ENCODE measurements at places on chromosomes 11 and 22. TPM values are rescaled to one million over a fixed set of nuclear protein-coding genes. Genes with fewer than 3 reads are reported as not detected.
A peak's percentile ranks its signal among the peaks of the same experiment; 100 is the strongest.

Gene HBD
- total RNA-seq = not detected

Gene PHOX2A
- not detected for total RNA-seq

Gene RBMXL2
- total RNA-seq = 0.14 TPM

Gene RELA
- 73.0 TPM for total RNA-seq

Gene CEND1
- not detected for total RNA-seq

Gene MS4A5
- not detected for total RNA-seq

GRCh38 chr11:30753994-30754393 is 167.8 kb upstream of the MPPED2 start:
- DNase-seq = no peak

- DNase-seq = no peak
Measured at GRCh38 chr11:23206741-23207336, 346.6 kb upstream of the CCDC179 start.

- no peak for DNase-seq
Measured at GRCh38 chr11:95736355-95736754, 53.2 kb downstream of the FAM76B start.

DNA sequence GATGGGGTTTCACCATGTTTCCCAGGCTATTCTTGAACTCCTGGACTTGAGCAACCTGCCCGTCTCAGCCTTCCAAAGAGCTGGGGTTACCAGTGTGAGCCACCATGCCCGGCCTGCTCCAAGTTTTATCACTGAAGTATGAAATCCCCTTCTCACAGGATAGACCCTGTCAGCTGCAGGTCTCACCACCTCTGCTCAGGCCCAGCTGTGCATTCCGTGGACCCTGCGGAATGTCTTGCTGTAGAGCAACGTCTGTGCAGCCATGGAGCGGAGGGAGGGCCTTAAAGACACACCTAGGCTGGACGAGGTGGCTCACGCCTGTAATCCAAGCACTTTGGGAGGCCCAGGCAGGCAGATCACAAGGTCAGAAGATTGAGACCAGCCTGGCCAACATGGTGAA is 625.4 kb downstream of the BRD1 start:
- no peak for DNase-seq

DNA sequence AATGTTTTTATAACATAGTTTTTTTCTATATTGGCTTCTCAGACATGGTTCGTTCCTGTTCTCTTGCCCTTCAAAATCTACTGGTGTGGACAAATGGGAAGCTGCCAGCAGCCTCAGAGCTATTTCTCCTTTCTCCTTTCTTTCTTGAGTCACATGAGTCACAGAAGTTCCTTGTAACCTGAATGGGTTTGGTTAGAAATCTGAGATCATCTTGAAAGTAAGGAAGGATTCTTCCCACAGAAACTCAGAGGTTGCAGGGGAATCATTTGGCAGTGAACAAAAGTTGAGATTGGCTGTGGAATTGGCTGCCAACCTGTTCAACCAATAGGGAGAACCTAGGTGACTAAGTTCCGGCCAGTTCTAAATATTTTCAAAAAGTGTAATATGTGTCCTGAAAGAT is 12.5 kb downstream of the PLET1 start:
- DNase-seq = no peak

- DNase-seq = no peak
Measured at GRCh38 chr11:78821371-78822306, 247.0 kb upstream of the NARS2 start.

DNA sequence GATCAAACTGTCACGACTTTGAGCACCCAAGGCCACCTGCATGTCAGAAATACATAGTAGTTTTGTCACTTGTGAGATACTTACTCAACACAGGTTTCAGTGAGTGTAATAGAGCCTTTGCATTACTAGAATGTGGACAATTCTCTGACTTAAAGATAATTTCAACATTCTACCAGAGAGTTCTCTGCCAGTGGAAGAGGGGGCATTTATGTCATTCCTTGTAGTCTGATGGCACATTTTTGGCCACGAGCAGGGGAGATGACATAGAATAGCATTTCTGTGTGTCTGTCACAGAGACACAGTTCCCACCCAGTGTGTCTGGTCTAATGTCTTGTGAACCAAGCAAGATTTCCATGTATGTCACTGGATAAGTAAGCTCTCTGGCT is 112.5 kb downstream of the DBX1 start:
- no peak for DNase-seq

GRCh38 chr11:30552839-30553238 is 33.3 kb downstream of the MPPED2 start:
- no peak for DNase-seq

DNA sequence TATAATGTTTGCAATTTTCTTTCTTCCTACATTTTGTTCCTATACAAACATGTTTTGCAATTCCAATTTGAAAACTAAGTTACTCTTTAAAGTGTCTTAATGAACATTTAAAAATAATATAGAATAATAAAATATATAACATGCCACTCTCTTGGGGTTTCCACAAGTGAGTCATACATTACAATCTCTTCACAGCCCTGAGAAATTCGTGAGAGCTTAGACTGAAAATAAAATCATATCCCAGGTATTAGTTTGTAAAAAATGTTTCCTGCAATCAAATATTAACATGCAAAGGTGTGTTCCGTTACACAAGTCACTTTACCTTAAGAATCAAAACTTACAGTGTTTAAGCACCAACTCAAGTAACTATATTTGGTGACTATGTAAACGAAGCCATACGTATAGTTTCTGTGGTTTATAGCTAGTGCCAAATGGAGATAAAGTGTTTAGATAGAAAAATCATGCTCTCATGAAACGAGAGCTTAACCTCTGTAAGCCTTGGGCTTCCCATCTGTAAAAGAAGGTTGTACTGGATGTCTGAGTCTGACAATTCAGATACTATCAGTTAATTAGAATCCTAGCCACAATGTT is 253.6 kb upstream of the ANO3 start:
- DNase-seq = no peak

DNA sequence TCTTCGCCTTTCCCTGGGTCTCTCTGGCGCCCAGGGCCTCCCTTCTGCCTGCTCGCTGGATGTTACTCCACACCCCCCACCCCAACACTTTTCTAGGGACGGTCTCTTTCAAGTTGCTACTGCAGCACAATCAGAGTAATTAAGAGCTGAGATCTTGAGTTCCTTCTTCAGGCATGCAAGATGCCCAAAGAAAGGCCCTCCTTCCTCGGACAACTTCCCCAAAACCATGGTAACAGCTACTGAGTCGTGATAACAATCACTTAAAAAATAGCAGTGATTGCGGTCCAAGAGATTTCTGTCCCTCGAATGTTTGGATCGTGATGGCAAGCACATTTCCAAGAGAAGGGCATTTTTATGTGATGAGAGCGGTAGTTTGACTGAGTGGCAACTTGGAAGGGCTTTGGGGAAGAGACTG is 638 bp upstream of the TENM4 start:
- no peak for DNase-seq

DNA sequence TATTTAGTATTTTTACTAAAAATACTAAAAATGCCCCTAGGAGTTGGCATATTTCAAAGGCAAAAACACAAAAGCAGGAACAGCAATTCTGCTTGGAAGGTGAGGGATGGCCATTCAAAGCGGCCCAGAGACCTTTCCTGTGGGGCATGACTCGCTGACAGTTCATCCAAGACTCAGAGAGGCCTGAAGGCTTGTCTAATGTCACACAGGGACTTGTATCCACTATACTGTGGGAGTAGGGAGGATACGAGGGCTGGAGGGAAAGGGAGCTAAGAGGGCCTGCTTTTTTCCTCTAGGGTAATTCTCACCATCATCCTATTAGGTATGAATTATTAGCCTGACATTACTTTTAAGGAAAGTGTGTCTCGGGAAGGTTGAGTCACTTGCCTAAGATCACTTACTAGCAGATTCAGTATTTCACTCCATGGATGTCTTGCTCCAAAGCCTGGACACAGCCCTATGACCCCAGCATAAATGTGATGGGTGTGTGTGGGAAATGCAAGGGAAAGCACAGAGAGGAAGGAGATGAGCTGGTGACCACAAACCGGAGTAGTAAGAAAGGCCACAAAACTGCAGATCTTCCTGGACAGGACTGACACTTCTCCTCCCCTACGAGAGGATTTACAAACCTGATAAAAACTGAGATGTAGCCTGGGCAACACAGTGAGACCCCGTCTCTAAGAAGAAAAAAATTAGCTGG is 16.7 kb upstream of the UCP3 start:
- peak; percentile 75 for DNase-seq

Measured in epithelial cell of proximal tubule (primary cell).